ENCODE measurements at places on chromosomes 6 and 20.

- no peak for DNase-seq
These were observed 32.7 kb downstream of the PLN start for GRCh38 chr6:118580585-118581419.

GRCh38 chr6:42349753-42350511 lies 101.8 kb downstream of the TRERF1 start:
- DNase-seq: no peak

GRCh38 chr6:123415844-123416468 lies 220.8 kb downstream of the TRDN start:
- no peak for DNase-seq

- no peak for DNase-seq
These were observed 205.6 kb upstream of the FLRT3 start for GRCh38 chr20:14543040-14543439.

DNA sequence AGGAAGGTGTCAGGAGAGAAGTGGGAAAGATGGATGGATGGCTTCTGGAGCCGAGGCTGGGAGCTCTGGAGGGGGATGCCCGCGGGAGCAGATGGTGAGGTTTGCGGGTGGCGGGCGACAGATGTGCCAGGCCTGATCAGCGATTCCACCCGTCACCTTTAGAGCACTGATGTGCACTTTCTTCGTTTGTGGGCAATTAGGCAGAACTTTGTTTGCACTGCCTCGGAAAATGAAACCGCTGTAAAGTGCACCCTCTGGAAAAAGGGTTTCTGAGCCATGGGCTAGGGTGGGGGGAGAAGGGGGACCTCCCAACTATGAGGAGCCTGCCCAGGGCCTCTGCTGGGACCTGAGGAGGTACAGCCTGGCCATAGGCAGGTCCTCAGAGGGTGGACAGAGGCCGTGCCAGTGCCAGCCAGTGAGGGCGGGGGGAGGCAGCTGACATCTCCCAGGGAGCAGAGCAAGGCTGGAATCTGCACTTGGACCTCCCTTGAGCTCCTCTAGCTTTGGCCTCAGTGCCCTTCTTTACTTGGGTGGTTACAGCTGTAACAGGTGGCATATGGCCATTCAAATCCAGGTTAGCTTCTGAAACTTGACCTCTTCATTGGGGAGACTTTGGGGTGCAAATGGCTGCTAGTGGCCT lies 58.7 kb downstream of the CD40 start:
- DNase-seq: no peak

DNA sequence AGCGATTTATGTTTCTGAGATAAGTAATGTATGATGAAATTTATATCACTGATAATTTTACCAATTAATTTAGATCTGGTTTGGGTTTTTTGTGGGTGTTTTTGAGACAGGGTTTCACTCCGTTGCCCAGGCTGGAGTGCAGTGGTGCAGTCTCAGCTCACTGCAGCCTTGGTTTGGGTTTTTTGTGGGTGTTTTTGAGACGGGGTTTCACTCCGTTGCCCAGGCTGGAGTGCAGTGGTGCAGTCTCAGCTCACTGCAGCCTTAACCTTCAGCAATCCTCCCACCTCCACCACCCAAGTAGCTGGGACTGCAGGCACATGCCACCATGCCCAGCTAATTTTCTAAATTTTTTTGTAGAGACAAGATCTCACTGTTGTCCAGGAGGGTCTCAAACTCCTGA lies 13.0 kb downstream of the MRS2 start:
- no peak for DNase-seq

GRCh38 chr6:10626154-10626741 lies 68.2 kb downstream of the C6orf52 start:
- no peak for DNase-seq

DNA sequence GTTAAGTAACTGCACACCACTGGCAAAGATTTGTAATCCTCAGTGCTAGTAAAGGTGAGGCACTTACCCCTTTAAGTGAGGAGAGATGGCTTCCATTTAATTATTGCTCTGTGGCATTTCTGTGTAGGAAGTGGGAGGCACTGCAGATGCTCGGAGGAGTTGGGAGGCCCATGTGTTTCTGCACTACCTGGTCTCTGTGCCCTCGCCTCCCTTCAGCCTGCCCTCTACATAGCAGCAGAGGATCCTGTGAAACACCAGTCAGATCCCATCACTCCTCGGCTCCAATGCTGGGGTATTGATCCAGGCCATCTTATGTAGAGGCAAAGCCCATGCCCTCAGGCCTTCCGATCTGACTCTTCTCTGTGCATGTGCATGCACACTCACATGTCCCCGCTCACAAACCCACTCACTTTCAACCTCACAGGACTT lies 67.0 kb downstream of the SLX4IP start:
- no peak for DNase-seq

DNA sequence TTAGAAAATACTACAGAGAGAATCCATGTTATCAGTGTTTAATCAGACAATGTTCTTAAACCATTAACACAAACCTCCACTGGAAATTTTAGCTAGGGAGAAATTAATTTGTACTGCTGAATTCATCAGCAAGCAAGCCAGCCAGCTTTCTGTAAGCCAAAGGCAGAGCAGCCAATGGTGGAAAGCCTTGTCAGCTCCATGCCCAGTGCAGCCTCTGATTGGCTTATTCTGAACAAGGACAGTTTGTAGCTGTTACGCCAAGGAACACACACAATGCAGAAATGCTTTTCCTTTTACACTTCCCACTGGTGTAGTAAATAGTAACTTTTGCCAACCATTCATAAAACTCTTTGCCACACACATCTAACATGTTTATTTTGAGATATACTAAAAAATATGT lies 265.0 kb downstream of the TENT5A start:
- DNase-seq: no peak
